Nephron progenitor cell (in vitro differentiated cells): ENCODE measurements at places on chromosomes 1 and 21.

- DNase-seq: no peak
These were observed 7.4 kb downstream of the S100A9 start for GRCh38 chr1:153364766-153365666.

DNA sequence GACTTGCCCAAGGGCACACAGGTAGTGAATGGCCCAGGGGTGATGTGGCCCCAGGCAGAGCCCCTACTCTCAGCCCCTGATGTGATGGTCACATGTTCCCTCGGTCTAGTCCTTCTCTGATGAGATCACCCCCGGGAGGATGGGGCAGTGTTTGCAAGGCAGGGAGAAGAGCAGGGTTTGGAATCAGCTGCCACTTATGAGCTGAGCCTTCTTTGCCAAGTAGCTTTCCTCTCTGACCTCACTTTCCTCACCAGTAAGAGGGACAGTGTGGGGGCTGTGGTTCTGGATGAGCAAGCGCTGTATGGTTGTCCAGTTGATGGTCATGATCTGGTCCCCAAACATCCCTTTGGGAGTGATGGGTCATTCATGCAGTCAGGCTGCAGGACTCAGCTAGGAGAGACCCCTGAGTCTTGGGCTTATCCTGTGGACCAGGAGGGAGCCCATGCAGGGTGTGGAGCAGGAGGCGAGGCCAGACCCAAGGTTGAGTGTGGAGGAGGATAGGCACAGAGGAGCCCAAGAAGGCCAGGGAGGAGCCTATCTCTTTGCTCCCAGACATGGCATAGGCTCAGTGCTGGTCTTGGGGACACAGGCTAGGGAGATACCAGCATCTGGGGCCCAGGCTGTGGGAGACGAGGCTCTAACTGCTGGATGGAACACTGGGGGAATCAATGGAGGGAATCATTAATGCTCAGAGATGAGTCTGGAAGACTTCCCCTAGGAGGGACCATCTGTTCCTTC lies 15.9 kb upstream of the PEAR1 start:
- DNase-seq: no peak

- no peak for DNase-seq
These were observed 120.7 kb downstream of the SMYD2 start for GRCh38 chr1:214401666-214402065.

GRCh38 chr1:151391079-151391563 lies 8.3 kb upstream of the PSMB4 start:
- DNase-seq: no peak

- DNase-seq: no peak
These were observed 149.4 kb downstream of the RERE start for GRCh38 chr1:8667869-8668594.

- DNase-seq: no peak
These were observed 8.1 kb downstream of the GABPA start for GRCh38 chr21:25742900-25743299.

DNA sequence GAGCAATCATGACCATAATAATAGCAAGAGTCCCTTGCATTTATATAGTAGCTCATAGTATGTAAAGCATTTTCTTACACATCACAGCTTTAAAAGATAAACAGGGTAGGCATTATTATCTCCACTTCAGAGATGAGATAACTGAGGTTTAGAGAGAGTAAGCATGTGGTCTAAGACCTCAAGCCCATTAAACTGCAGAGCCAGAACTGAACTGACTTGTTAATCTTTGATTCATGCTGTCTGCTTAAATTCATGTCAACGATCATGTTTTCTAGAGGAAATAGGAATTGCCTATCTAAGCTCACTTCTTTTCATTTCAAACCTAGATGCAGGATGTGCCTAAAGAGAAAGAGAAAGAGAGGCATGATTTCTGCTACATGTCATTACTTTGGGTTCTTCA lies 524.8 kb downstream of the PTPRC start:
- DNase-seq: no peak

DNA sequence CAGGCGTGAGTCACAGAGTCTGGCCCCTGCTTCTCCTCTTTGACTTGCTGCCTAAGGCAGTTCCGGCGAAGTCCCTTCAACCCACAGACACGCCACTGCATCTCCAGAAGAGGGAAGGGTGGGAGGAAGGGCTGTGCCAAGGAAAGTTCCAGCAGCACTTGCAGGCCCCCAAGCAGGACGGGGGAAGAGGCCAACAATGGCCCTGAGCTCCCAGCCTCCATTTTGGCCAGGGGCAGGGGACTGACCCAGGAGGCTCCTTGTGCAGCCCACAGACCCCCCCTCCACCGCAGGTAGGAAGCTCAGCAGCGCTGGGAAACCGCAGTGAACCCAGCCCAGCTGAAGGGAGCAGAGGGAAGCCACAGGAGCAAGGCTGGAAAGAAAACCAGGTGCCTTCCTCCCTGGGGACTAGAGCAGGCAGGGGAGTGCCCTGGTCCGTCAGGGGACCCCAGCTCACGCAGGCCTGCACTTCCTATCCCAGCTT lies 35.4 kb downstream of the ACOT7 start:
- DNase-seq: no peak

DNA sequence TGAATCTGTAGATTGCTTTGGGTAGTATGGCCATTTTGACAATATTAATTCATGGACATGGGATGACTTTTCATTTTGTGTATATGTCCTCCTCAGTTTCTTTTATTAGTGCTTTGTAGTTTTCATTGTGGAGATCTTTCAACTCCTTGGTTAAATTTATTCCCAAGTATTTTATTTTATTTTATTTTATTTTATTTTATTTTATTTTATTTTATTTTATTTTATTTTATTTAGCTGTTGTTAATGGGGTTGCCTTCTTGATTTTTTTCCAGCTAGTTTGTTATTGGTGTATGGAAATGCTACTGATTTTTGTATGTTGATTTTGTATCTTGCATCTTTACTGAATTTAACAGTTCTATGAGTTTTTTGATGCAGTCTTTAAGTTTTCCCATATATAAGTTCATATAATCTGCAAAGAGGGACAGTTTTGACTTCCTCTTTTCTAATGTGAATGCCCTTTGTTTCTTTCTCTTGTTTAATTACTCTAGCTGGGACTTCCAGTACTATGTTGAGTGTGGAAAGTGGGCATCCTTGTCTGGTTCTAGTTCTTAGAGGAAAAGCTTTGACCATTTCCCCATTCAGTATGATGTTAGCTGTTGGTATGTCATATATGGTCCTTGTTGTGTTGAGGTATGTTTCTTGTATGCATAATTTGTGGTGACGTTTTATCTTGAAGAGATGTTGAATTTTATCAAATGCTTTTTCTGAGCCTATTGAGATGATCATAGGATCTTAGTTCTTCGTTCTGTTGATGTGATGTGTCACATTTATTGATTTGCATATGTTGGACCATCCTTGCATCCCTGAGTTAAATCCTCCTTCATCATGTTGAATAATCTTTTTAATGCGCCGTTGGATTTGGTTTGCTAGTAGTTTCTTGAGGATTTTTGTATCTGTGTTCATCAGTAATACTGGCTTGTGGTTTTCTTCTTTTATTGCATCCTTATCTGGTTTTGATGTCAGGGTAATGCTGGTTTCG lies 14.3 kb downstream of the CEPT1 start:
- no peak for DNase-seq

DNA sequence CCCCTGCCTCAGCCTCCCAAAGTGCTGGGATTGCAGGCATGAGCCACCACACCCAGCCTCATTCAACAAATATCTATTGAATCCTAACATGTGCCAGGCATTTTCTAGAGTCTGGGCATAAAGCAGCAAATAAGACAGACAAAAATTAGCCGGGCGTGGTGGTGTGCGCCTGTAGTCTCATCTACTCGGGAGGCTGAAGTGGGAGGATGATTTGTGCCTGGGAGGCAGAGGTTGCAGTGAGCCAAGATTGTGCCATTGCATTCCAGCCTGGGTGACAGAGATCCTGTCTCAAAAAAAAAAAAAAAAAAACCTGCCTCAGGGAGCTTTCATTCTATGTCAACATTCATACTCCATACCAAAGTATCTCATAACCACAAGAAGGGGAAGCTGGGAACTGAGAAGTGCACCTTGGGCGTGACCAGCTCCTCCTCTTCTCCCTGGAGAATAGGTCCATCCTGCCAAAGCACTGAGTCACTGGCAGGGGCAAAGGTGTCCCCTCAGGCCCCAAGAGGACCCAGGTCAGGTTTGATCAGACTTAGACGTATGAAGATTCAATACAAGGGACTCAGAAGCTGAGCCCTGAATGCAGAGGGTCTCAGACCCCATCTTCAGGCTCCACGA lies 36.8 kb upstream of the PPP1R15B start:
- DNase-seq: no peak

- DNase-seq: no peak
These were observed 842 bp downstream of the ATXN7L2 start for GRCh38 chr1:109484519-109484975.

- DNase-seq: no peak
These were observed 56.4 kb downstream of the ELK4 start for GRCh38 chr1:205575294-205575885.

GRCh38 chr1:237032029-237032428 lies 10.0 kb upstream of the RYR2 start:
- DNase-seq: no peak

DNA sequence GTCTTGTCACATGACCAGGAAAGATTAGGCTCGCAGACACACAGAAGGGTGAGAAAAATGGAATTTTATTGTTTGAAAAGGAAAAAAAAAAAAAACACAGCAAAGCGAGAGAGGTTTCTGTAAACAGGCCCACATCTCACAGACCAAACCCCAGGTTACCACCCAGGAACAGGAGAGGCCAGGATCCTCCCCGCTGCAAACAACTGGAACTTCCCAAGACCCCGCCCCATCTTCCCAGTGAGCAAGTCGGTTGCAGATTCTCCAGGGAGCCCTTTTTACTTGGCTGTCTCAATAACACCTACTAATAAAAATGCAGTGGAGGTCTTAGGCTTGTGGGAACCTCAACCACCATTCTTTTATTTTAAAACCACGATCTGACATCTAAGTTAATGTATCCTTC lies 84.7 kb upstream of the ETS2 start:
- peak; percentile 10 for DNase-seq

- DNase-seq: no peak
These were observed 132.2 kb downstream of the ADSS2 start for GRCh38 chr1:244319283-244320132.

DNA sequence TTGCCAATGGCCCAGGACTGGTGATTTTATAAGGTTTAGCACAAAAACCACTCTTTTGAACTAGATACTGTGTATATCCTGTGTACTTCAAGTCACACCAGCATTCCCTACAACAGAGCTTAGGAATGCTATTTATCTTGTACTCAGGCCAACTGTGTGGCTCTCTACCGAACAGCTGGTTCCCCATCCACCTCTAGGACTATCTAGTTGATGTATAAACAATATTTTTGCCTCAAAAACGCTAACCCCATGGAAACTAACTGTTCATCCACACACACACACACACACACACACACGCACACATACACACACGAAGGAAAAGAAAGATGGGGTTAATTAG lies 28.7 kb upstream of the SLC45A3 start:
- no peak for DNase-seq

DNA sequence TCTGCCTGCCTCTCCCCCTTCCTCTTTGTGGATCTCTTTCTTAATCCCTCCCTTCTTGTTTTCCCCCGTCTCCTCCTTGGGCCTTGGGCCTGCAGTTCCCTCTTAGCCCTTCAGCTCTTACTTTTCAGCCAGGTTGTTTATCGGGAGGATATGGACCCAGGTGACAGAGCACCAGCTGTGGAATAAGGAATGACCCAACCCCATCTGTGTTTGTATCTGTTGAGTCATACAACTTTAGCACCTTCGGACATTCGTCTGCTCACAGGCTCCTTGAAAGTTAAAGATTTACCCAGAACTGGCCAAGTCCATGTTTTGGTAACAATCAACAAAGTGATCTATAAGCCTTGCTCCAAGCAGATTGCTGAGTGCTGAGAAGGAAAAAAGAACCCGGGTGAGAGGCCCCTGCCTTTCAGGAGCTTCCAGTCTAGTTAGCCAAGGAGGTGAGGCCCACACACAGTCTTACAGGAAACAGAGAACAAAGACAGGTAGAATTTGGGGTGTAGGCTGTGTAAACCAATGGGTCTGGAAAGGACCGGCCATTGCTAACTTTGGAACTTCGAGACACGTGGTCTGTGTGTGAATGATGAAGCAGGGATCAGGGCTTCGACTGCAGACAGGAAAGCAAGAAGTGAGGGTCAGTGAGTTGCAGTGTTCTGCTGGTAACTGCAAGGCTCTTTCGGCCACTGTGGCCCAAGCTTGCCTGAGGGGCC lies 66.7 kb upstream of the F3 start:
- DNase-seq: no peak

GRCh38 chr1:17405898-17406759 lies 33.3 kb downstream of the RCC2 start:
- peak; percentile 86 for DNase-seq

DNA sequence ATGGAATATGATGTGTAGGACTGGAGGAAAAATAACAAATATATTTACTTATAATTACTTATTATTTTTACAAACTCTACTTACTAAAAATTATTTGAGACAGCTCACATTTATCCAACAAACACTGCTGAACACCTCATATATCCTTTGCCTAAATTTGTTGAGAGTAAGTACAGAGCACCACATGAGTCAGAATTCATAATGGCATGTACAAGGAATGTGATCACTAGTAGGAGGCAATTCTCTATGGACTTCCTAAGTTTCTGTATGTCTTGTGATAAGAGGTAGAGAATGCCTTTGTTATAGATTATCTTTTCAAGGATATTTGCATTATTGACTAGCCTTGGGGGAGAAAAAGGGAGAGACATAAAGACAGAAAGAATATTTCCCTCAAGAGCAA lies 8.2 kb upstream of the ST6GALNAC3 start:
- DNase-seq: no peak

DNA sequence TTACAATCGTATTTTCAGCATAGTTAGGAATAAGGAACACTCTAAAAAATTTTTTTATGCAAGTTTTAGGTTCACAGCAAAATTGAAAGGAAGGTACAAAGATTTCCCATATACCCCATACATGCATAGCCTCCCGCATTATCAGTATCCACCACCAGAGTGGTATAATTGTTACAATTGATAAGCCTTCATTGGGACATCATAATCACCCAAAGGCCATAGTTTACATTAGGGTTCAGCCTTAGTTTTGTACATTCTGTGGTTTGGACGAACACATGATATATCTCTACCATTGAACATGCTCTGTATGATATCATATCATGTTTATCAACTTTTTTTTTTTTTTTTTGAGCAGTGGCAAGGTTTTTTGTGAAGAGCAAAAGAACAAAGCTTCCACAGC lies 180.0 kb downstream of the SDCCAG8 start:
- DNase-seq: no peak

GRCh38 chr1:199218533-199218932 lies 579.7 kb downstream of the PTPRC start:
- DNase-seq: no peak

DNA sequence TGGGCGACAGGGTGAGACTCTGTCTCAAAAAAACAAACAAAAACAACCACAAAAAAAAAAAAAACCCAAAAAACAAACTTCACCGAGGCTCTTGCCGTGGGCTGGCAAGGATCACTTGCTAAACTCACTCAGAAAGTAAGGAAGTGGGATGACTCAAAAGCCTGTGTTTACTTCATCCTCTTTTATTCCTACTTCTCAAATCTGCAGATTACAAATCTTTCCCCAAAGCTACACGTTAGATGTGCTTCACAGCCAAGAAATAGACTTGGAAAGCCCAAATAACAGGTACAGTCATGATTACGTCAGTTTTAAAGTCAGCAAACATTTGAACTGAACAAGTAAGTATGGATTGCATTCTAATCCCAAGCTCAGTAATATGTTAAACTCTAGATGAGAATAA lies 359.3 kb downstream of the ADGRL2 start:
- DNase-seq: no peak

- DNase-seq: no peak
These were observed 34.2 kb upstream of the TTC22 start for GRCh38 chr1:54835131-54835898.

- no peak for DNase-seq
These were observed 14.3 kb downstream of the SLC2A1 start for GRCh38 chr1:42944246-42944928.

- DNase-seq: no peak
These were observed 44.6 kb downstream of the TBCE start for GRCh38 chr1:235411489-235412486.
